ENCODE measurements at places on chromosomes 2 and 18. TPM values are rescaled to one million over a fixed set of nuclear protein-coding genes. Genes with fewer than 3 reads are reported as not detected.

Gene TP53I3
- total RNA-seq: 2.6 TPM

Gene CEBPZOS
- 46.9 TPM for total RNA-seq

Gene ACMSD
- not detected for total RNA-seq

Gene AQP12A
- not detected for total RNA-seq

Gene TMEM178A
- total RNA-seq: 0.86 TPM

Gene POTEJ
- not detected for total RNA-seq

Gene IKZF2
- 1.8 TPM for total RNA-seq

Gene PSTPIP2
- total RNA-seq: 2.9 TPM

Gene ALK
- 0.05 TPM for total RNA-seq

Gene PAX8
- total RNA-seq: 0.35 TPM

Gene DSG4
- not detected for total RNA-seq

Gene CXXC1
- 88.9 TPM for total RNA-seq
